Caco-2 (cell line): ENCODE measurements at places on chromosomes 11 and 22.

- DNase-seq, result no peak
Observed at GRCh38 chr11:63599211-63600122, 14.8 kb downstream of the PLAAT3 start.

DNA sequence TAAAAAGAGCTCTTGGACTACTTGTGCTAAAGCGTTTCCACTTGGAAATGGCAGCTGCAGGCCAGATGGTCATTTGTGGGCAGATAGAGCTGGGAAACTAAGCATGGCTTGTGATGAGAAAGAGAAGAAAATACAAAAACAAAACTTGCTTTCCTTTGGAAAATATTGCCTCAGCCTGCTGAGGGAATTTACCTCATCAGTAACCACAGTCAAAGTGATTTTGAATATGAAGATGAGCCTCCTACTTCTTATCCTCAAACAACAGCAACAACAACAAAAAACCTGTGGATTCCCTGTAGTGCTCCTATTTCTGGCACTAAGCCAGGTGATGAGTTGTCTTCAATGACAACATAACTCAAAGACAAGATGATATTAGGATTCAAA is 62.7 kb upstream of the FIBIN start:
- no peak for DNase-seq

- peak; percentile 82 for DNase-seq
Observed at GRCh38 chr11:57779276-57779675, 17.7 kb downstream of the CTNND1 start.

DNA sequence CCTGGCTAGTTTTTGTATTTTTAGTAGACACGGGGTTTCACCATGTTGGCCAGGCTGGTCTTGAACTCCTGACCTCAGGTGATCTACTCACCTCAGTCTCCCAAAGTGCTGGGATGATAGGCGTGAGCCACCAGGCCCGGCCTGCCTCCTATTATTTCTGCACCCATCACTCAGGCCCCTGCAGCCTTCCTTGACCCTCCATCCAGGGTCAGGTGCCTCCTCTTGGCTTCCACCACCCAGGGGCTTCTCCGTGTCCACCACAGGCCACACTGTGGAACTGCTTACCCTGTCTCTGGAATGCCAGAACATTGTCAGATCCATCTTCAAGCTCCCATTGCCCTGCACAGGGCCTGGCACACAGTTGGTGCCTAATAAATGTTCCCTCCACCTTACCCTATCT is 75.4 kb upstream of the RTL6 start:
- no peak for DNase-seq

DNA sequence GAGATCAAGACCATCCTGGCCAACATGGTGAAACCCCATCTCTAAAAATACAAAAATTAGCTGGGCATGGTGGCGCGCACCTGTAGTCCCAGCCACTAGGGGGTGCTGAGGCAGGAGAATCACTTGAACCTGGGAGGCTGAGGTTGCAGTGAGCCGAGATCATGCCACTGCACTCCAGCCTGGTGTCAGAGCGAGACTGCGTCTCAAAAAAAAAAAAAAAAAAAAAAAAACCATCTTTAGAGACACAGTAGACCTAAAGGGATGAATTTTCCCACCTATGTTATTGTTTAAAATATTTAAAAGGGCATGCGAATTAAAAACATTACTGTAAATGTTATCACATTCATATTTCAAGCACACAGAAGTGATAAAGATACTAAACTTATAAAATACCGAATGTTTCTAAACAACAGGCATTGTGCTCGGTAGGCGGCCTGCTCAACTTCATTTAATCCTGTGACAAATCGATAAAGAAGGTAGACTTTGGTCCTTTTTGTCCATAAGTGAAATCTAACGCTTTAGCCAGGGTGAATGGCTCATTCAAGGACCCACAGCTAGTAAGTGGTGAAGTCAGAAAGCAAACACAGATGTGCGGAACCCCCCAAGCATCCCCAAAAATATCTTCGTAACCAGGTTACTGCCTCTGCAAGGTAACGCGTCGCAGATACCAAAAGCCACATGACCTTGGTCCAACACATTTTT is 16.1 kb downstream of the NCAPD3 start:
- peak; percentile 66 for DNase-seq

GRCh38 chr11:5722622-5723021 is 13.6 kb upstream of the OR56B1 start:
- no peak for DNase-seq

DNA sequence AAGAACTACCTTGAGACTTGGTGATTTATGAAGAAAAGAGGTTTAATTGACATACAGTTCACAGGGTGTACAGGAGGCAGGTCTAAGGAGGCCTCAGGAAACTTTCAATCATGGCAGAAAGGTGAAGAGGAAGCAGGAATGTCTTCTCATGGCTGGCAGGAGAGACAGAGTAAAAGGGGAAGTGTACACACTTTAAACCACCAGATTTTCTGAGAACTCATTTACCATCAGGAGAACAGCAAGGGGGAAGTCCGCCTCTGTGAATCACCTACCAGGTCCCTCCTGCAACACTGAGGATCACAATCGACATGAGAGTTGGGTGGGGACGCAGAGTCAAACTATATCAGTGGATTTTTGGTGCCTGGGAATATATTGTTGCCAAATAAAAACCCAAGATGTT is 40.3 kb upstream of the OR5D13 start:
- DNase-seq, result no peak

DNA sequence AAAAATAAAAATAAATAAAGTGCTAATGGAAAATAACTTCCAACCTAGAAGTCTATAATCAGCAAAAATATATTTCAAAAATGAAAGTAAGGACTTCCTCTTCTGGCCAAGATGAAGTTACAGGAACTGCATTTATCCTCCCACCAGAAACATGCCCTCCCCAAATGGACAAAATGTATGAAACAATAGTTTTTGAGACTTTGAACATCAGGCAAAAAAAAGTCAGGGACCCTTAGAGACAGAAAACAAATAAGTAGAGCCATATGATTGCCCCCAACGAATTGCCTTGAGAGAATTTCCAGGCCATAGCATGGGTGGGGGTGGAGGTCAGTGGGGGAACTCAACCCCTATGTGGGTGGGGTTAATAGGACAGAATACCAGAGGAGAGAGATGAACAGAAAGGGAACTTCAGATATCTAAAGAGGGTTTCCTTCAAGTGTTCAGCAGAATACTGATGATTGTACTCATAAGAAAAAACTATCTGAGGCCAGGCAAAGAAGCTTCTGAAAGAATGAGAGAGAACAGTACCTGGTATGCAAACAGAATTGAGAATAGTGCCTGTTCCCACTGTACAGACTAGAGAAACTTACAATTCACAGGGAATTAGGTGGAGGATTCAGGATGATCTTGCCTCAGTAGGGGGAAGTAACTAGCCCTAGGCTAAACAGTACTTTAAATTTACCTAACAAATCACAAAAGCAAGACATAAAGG is 26.6 kb upstream of the IL10RA start:
- no peak for DNase-seq

DNA sequence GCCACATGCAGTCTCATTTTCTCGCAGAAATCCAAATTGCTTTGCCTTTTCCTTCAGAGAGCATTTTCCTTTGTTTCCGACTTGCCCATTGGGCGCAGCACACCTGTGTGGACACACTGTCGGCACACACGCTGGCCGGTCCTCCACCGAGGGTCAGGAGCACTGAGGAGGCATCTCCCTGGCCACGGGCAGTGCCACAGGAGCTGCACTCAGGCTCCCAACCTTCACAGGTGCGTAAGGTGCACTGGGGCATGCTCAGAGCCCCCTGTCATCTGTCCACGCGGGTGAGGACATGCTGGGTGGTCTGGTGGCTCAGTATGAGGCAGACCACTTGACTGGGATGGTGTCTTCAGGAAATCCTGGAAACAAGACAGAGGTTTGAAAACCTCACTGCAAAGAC is 779.1 kb downstream of the BRD1 start:
- no peak for DNase-seq

- no peak for DNase-seq
Observed at GRCh38 chr22:38699143-38699542, 1.6 kb downstream of the JOSD1 start.

DNA sequence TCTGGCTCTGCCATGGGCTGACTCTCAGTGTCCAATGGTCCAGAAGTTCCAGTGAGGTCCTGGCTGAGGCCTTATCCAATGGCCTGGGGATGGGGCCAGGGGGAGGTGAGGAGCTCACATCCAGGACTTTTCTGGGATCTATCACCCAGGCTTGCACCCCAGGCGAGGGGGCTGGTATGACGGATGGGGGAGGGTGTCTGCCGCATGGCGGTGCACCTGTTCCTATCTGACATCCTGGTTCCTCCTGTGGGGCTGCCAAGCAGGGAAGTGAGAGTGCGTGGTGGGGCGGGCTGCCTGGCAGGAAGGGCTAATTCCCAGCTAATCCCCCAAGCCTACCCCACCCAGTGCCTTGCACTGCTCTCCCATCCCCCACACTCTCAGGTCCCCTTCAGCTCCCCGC is 102.1 kb downstream of the NECTIN1 start:
- no peak for DNase-seq

DNA sequence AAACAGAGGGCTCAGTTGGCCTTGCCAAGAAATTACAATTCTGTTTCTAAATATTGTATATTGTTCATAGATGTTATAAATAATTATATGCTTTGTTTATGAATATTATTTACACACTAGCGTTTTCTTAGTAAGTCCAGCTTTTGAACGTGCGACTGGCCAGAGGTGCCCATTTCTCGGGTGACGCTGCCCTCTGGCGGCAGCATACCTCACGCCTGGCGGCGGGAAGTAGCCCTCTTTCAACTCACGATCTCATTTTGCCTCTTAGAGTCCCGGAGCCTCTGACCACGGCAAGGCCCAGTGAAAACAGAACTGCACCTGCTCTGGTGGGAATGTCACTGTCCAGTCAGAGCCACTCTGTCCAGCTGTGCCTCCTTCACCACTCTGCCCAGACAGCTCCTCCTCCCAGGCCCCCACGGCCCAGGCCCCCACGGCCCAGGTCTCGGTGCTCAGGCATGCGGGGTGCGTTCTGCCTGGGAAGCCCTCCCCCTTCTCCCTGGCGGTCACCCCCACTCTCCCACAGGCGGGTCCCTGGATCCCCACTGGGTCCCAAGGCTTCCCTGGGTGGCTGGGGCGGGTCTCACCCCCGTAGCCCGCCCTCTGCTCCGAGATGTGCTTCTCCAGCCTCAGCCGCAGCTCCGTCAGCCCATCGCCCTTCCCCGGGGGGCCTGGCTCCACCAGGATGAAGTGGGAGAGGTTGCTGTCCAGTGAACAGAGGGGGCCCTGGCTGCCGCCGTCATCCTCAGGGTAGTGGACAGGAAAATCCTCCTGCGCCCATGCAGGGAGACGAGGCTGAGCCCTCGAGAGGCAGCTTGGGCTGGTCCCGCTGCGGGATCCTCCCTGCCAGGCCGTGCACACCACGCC is 19.3 kb downstream of the TSSC4 start:
- DNase-seq, result peak; percentile 74

DNA sequence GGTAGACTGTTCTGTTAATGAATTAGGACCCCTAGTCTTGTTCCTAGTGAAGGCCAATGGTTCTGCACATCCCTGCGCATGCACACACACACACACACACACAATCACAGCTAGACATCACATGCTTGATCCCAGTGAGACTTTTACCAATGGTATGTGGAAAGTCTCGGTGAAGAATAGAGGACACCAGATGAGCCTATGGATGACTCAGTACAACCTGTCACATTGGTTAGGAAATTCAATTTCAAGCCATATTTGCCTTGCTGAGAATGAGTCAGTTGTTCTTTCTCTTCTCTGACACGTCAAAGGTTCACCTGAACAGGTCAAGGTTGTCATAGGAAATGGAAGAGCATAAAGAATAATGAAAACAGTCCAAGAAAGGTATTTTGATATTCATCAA is 122.0 kb downstream of the SLC17A6 start:
- DNase-seq, result no peak

DNA sequence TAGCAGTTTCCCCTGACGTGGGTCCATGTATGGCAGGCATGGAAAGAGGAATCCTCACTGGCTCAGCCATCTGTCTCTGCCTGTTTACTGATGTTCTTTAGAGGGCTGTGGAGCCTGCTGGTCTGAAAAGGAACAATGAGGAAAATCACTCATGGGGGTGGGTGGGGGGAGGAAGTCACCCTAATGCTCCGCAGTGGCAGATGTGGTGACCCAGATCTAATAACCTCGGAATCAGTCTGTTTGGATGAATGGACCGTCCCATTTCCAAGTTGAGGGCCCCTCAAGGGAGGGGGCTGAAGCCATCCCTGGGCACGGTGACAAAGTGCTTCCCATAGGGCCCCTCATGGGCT is 4.4 kb downstream of the BCR start:
- DNase-seq, result no peak

DNA sequence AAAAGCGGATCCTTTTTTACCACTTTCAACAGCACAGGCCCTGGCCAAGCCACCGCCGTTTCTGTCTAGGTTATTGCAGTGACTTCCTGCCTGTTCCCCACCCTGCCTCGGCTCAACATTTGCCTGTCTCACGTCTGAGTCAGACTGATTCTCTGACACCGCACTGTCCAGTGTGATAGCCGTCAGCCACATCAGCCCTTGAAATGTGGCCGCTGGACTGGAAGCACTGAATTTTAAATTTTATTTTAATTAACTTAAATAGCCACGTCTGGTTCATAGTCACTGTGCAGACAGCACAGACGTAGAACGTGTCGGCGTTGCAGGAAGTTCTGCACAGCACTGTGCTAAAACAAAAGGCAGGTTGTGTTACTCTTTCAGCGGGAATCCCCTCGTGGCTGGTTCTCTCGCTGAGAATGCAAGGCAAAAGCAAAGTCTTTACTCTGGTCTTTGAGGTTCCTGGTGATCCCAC is 56.3 kb upstream of the ADSL start:
- no peak for DNase-seq

DNA sequence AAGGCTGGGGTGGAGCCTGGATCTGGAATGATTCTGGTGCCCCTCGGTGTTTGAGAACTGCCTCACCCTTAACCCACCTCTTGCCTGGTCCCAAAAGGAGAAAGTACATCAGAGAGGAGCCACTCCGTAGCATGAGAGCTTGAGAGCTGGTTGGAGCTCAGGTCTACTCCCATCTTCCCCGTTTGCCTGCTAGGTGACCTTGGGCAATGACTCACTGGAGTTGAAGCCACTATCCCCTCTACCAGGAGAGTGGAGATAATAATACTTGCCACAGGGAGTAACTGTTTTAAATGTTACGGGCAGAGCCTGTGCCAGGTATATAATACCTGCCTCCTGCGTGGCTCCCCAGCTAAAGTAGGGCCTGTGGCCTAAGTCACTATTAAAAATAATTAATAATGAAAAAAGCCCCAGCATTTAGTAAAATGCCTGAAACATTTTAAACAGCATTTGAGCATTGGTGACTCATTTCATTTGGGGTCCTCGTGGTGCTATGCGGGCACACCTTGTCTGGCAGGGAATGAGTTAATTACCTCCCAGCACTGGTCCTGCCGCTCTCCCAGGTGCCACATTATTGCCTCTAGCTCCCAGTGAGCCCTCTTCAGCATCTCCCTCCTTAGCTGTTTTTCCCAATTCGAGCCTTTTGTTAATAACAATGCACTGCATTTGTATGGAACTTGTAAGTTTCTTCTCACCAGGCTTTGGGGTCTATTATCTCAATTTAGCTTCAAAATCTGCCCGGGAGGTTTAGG is 22.5 kb downstream of the CYTH4 start:
- DNase-seq, result no peak

- DNase-seq, result no peak
Observed at GRCh38 chr22:39389420-39389819, 10.2 kb upstream of the TAB1 start.
